Sciatic nerve (tissue), 2 donors: ENCODE measurements at places on chromosomes 1 and 21.

- DNase-seq: no peak
Observed at GRCh38 chr1:40983286-40983685, 3.8 kb downstream of the CTPS1 start.

DNA sequence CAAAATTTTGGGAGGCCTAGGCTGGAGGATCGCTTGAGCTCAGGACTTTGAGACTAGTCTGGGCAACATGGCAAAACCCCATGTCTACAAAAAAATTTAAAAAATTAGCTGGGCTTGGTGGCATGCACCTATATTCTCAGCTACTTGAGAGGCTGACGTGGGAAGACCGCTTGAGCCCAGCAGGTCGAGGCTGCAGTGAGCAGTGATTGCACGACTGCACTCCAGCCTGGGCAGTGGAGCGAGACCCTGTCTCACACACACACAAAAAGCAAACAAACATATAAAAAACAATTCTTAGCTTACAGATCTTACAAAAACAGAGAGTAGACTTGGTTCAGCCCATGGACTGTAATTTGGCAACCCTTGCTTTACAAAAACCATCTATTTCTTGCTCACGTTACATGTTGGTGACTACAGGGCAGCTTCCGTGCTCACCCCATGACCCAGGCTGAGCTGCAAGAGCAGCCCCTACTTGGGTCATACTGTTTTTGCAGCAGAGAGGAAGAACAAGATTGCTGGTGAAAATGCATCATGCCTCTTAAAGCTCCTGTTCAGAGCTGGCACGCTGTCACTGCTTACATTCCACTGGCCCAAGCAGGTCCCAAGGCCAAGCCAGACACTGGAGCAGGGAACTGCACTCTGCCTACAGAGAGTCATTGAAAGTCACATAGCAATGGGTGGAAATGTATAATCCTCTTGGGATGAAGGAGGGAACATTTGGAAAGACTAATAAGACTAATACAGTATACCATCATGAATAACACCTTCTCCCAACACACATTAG lies 13.4 kb upstream of the ZBTB8A start:
- DNase-seq: no peak

DNA sequence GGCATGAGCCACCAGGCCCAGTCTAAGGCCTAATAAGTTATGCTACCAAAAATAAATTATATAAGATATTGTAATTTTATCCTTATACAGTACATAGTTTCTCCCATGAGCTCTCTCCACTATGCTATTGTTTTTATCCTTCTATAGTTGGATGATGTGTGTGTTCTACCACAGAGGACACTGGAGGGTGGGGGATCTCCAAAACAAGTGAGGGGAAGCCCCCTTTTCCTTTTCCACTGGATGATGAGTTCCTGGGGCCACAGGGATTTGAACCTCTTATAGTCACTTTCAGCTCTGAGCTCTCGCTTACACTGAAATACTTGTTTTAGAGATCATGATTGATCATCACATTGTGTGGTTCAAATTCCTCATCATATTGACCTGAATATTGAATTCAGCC lies 77.6 kb upstream of the VAV3 start:
- DNase-seq: no peak

- DNase-seq: no peak
Observed at GRCh38 chr1:98034505-98034904, 113.7 kb upstream of the DPYD start.

DNA sequence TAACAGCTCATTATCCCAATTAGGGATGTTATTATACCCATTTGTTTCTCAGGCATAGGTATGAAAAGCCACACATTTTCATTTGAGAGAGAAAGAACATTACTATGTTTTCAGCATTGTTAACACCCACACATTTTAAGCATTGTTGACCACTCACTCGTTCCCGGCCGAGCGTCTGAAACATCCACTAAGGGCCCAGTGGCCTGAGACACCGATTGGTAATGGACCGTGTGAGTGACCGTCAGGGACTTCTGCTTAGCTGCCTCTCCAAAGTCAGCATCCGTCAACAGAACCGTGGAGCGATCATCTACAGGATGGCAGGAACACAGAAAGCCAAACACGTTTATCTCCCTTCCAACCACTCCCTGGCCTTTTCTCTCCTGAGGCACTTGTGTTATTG lies 184.6 kb downstream of the PCP4 start:
- DNase-seq: no peak

DNA sequence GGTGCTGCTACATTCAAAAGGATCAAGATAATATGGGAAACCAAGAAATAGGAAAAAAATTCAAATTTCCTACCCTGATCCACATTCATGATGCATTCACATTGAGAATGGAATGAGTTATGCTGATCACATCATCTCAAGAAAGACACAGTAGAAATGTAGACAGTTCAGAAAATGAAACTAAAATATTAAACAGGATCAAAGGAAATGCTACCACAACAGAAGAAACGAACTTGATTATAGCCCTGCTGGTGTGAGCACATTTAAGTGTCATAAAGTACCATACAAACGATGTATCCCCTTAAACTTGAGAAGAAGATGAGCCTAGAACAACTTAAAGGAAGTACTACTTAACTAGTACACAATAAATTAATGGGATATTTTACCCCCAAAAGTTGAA lies 21.3 kb downstream of the SYDE2 start:
- DNase-seq: no peak

DNA sequence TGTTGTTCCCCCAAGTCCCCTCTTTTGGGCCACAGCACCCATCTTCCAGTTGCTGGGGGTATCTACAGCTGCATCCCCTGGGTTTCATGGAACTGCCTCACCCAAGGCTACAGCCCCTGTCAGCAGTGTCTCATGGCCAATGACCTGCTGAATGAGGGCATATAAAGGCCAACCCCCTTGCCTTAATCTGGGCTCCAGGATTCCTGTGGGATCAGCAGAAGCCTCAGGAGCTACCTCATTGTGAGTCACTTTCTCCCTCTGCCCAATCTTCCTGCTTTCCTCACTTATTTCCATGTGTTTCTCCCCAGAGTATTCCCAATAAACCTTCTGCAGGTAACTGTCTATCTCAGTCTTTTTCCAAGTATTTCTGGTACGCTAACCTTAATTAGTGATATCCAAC lies 37.3 kb upstream of the SYT14 start:
- DNase-seq: no peak

DNA sequence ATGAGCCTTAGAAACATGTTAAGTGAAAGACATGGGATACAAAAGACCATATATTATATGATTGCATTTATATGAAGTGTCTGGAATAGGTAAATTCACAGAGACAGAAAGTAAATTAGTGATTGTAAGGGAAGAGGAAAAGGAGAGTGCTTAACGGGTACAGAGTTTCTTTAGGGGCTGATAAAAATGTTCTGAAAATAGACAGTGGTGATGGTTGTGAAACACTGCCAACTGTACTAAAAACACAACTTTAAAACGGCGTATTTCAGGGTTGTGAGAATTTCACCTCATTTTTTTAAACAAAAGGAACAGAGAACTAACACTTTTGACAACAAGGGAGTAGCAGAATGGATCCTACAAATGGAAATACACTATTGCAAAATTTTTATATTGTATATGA lies 13.4 kb downstream of the COP1 start:
- DNase-seq: no peak

GRCh38 chr1:182121787-182122186 lies 60.3 kb upstream of the ZNF648 start:
- no peak for DNase-seq
